Activated gamma-delta T cell treated with anti-CD3 and anti-CD28 coated beads, Interleukin-2, amount 50 U/mL, for 16 hours (primary cell): ENCODE measurements at places on chromosomes 4 and X.

- DNase-seq, result no peak
Observed at GRCh38 chr4:153705743-153706468, 21.8 kb downstream of the TLR2 start.

DNA sequence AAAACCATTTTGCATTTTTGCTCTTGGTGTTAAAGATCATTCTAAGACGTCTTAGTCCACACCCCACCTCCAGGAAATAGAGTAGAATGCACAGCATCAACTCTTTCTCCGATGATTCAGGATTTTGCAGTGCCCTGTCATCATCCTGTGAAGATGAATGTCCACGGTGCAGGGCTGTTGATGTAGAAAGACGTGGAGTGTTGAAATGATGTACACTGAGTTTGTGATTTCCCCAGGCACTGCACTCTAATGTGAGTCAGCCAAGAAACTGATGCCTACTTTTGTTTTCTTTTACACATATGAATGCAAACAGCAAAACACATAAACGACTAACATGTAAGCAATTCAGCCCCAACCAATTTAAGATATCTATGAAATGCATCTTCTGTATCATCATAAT is 10.5 kb downstream of the LGI2 start:
- no peak for DNase-seq

DNA sequence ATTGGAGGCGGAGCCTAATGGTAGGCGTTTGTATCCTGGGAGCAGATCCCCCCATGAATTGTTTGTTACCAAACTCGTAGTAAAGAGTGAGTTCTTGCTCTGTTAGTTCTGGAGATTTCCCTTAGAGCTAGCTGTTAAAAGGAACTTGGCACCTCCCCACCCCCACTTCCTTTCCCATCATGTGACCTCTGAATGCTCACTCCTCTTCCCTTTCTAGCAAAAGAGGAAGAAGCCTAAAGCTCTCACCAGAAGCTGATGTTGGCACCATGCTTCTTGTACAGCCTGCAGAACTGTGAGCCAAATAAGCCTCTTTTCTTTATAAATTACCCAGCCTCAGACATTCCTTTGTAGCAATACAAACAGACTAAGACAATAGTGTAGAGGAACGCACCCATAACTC is 13.8 kb upstream of the ATOH1 start:
- DNase-seq, result no peak

- DNase-seq, result no peak
Observed at GRCh38 chrX:119817130-119817690, 25.8 kb upstream of the RPL39 start.

- DNase-seq, result no peak
Observed at GRCh38 chr4:81621490-81621889, 149.8 kb upstream of the RASGEF1B start.

GRCh38 chr4:6692806-6693205 is 872 bp upstream of the S100P start:
- DNase-seq, result no peak

GRCh38 chr4:21882051-21882839 is 66.3 kb downstream of the KCNIP4 start:
- no peak for DNase-seq

- DNase-seq, result no peak
Observed at GRCh38 chr4:176635372-176636261, 157.1 kb downstream of the VEGFC start.

- no peak for DNase-seq
Observed at GRCh38 chr4:13618212-13618806, 9.2 kb downstream of the BOD1L1 start.

- no peak for DNase-seq
Observed at GRCh38 chrX:10239611-10240064, 82.9 kb downstream of the CLCN4 start.

DNA sequence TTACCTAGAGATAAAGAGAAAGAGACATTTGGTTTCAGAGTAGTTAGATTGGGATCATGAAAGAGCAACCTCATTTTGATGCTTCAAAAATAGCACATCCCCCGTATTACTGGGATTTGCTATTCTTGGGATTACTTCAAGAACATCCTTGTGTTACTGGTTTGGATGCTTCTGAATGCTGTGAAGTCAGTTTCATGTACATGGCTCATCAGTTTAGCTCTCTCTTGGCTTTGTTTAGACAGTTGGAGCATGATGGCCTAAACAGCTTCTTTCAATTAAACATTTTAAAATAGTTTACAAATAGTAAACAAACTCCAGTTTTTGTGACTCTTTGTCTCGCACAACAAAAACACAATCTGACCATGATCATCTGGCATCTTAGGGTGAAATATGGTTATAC is 23.9 kb downstream of the HTT start:
- no peak for DNase-seq

GRCh38 chrX:130105244-130105643 is 5.1 kb downstream of the ELF4 start:
- no peak for DNase-seq

DNA sequence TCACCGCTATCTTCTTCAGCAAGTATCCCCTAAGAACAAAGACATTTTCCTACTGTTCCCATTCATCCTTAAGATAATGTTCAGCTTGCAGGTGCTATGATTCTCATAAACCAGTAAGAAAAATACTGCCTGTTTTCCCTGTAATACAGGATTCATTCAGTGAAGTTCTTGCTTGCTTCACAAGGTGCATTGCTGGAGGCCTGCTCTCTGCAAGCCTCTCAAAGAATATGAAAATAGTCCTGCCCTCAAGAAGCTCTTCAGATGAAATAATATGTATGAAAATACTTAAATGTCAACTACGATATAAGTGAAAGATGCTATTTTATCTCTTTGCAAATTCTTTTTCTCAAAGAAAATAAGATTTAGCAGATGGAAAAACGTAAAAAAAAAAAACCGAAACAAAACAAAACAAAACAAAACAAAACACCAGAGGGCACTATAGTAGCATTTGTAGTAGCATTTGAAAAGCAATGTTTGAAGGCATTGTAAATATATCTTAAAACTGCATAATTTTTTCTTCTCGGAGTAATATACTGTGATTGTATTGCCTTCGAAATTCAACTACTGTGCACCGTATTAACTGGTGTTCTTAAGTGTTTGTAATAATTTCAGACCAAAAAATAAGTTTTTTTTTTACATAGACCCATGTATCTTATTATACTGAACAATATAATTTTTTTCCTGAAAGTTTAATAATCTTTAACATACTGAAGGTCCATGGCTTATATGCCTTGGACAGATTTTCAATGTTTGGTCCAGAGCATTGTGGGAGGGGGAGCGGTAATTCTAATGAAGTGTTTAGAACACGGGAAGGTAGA is 26.0 kb downstream of the ADH4 start:
- no peak for DNase-seq

GRCh38 chr4:68175562-68176155 is 46.0 kb upstream of the TMPRSS11F start:
- DNase-seq, result no peak

GRCh38 chrX:45134775-45135174 is 65.9 kb downstream of the DIPK2B start:
- DNase-seq, result no peak

- DNase-seq, result no peak
Observed at GRCh38 chrX:150258463-150259430, 104.4 kb upstream of the MAMLD1 start.

DNA sequence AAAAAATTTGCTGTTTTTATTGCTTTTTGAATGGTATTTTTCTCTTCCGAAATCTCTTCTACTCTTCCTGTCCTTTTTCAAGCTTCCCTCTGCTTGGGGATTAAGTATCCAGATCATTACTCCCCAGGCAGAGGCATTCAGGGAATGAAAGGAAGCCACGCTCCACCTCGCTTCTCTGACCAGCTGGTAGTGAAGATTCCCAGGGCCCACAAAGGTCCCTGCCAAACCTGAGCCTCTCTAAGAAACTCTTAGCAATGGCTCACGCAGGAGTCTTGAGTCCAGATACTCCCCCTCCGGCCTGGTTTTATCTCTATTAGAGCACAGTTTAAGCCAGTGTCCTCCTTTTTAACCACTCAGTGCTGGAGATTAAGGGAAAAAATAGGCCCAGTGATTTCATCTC is 51.4 kb upstream of the SOD3 start:
- no peak for DNase-seq
